Activated naive CD8-positive, alpha-beta T cell treated with anti-CD3 and anti-CD28 coated beads, Interleukin-2, amount 10 ng/mL, durations not matched to agents 7 days and 5 days (primary cell): ENCODE measurements at places on chromosomes 13 and 19. TPM values are rescaled to one million over a fixed set of nuclear protein-coding genes. Genes with fewer than 3 reads are reported as not detected.

DNA sequence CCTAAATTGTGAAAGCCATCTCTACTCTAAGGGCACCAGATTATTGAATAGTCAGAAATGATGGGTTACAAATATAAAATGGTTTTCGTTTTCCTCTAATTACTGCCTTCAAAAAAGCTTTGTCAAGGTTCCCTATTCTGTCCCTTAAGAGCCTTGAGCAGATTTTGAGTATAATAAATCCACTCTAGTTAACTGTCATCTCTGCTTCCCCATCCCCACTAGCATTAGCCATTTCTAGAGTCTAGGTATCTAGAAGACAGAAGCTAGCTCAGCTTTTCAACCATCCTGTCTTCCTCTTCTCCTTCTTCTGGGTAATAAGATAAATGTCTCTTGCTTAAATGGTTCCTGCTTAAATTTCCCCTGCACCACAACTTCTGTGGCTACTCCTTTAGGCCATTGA, 290.4 kb downstream of the DACH1 start:
- DNase-seq = no peak

- DNase-seq = no peak
These were observed 62.9 kb downstream of the NHLRC3 start for GRCh38 chr13:39100996-39101738.

Gene CXCL17
- total RNA-seq = not detected

DNA sequence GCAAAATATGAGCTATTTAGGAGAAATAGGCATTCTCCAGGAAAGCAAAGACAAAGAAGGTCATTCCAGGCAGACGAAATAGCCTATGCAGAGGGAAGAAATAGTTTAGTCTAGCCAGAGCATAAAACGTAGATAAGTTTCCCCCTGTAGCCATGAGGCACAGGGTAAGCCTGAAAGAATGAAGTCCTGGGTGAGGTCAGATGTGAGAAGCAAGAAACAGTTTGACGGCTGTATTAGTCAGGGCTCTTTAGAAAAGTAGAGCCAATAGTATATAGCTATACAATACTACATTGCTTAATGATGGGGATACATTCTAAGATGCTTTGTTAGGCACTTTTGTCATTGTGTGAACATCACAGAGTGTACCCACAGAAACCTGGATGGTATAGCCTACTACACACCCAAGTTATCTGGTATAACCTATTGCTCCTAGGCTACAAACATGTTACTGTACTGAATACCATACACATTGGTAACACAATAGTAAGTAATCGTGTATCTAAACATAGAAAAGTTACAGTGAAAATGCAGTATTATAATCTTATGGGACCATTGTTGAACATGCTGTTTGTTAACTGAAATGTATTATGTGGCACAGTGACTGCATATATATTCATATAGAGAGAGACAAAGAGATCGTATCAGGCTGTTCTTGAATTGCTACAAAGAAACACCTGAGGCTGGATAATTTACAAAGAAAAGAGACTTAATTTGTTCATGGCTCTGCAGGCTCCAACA, 59.3 kb upstream of the WDFY2 start:
- DNase-seq = no peak

Gene CAPN12
- 22.7 TPM for total RNA-seq

DNA sequence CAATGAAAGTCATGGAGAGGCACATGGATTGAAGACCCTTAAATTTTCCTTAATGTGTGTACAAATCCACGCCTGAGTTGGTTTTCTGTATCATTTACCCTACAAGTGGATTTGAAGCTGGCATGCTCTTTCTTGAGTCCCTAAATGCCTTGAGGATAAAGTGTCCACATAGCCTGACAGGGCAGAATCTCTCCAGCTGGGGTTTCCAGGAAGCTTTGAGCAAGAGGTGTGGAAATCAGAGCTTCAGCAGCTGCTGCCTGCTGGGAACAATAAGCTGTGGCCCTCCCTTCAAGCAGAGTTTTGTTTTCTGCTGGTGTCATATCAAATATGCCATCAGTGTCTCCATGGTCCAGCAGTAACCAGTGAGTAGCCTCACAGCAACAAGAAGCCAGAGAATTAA, 120.3 kb upstream of the SERTM1 start:
- no peak for DNase-seq

GRCh38 chr13:106942563-106942962, 374.6 kb upstream of the ARGLU1 start:
- DNase-seq = no peak

Gene ZNF579
- total RNA-seq = 10.1 TPM

GRCh38 chr13:55649485-55649884, 1491.2 kb upstream of the PRR20A start:
- DNase-seq = no peak

DNA sequence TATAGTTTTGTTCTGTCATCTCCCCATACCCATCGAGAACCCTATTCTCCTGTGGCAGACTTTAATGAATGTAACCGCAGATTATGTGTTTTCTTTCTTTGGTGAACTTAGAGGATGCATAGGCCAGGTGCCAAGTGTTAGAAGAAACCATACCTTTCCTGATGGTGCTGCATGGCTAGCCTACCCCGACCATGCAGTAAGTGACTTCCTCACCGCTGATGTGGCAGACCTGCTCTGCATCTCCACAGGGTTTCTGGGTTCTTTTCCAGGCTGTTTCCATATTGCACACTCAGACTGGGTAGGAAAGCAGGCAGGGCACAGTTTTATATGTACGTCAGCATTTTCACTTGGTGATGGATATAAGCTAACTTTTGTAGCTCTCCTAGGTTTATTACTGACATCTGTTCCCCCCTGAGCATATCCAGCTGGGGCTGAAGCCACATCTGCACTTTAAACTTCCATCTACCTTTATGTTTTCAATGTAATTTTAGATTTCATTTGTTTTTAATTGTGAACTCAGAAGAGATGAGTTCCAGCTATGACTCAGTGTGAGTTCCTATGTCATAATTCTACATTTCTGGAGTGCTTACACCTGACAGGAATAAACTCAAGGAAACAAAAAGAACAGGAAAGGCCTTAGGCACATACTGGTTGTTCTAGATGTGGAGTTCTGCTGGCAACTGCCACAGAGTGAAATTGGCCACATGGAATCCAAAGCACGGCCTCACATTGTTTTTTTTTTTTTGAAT, 42.3 kb downstream of the LRCH1 start:
- no peak for DNase-seq

Gene FUT1
- total RNA-seq = 0.22 TPM

Gene AMER2
- total RNA-seq = not detected

DNA sequence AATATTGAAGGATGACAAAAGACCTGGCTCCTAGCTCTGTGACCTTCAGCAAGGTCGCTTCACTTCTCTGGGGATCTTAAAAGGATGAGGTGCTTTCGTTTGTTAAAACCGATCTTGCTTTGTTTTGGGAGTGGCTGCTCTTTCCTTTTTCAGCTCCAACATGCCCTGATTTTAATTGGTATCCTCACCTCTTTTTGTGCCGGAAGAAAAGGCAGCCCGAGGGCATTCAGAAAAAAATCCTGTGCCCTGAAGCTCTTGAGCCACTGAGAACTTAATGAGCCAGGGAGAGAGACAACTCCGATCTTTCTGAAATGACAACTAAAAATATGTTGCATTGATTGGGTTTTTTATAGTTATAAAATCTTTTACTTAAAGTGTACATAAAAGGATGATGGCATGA, 19.4 kb downstream of the CLDN10 start:
- DNase-seq = no peak

- DNase-seq = no peak
These were observed 373.1 kb upstream of the MIR17HG start for GRCh38 chr13:90974249-90974975.

Gene SPACA4
- total RNA-seq = not detected

Gene MICU2
- total RNA-seq = 36.2 TPM

- DNase-seq = no peak
These were observed 13.7 kb upstream of the SOX1 start for GRCh38 chr13:112053167-112053743.

- peak; percentile 35 for DNase-seq
These were observed 1.7 kb downstream of the KLF5 start for GRCh38 chr13:73060251-73061160.
